Adipocyte (in vitro differentiated cells): ENCODE measurements at places on chromosomes 11 and 22.

DNA sequence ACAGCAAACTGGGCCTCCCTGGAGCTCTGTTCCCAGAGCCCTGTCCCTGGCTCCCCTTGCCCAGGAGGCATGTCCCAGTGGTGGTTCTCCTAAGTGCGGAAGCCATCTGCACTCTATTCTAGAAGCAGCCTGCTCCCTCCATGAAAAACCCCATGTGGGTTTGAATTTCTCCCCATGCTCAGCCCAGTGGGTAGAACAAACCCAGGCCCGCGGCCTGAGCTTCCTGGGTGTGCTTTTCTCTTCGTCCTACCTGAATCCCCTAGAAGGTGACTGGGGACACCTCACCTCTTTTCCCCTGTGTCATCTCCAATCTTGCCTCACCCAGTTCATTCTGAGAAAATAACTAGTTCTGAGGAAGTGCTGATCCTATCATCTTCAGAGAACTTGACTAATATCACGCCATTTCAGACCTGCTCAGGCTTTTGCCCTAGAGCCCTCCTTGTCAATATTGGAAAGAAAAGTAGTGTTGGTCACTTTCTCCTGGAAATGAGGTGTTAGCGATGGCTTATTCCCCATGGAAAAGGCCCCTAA, 15.9 kb downstream of the IL10RA start:
- no peak for DNase-seq

DNA sequence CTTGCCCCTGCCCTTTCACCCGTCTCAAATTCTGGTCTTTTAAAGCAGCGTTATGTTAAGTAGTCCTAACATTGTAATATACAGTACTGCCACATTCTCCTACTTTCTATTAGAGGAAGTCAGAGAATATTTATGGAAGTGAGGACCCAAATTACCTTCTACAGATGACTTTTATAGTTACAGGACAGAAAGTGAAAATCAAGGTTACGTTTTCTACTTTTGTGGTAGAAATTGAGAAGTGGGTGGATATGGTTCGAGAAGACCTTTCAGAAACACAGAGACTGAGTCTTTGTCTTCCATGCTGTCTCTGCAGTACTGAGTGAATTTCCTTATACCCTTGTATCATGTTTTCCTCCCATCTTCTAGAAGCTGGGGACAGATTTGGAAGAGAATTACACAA, 17.1 kb downstream of the SC5D start:
- DNase-seq: no peak

- no peak for DNase-seq
Observed at GRCh38 chr22:27151407-27151806, 494.0 kb downstream of the MIAT start.

DNA sequence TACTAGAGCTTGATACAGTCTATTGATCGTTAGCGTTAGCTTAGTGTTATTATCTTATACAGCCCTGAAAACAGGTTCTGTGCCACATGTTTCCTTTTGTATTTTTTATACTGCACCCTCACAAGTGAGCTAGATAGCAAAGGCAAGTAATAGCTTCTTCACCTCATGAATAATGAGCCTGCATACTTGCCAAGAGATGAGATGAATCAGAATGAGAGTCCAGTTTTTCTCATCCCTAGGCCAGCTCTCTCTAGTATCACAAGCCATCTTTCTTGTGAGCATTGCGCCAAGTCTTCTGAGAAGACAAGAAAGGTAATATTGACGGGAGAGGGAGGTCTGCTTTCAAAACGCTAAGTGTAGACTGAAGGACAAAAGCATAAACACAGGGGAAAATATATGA, 8.7 kb upstream of the CARD18 start:
- DNase-seq: no peak

- DNase-seq: no peak
Observed at GRCh38 chr11:3215346-3216026, 3.1 kb downstream of the MRGPRG start.

DNA sequence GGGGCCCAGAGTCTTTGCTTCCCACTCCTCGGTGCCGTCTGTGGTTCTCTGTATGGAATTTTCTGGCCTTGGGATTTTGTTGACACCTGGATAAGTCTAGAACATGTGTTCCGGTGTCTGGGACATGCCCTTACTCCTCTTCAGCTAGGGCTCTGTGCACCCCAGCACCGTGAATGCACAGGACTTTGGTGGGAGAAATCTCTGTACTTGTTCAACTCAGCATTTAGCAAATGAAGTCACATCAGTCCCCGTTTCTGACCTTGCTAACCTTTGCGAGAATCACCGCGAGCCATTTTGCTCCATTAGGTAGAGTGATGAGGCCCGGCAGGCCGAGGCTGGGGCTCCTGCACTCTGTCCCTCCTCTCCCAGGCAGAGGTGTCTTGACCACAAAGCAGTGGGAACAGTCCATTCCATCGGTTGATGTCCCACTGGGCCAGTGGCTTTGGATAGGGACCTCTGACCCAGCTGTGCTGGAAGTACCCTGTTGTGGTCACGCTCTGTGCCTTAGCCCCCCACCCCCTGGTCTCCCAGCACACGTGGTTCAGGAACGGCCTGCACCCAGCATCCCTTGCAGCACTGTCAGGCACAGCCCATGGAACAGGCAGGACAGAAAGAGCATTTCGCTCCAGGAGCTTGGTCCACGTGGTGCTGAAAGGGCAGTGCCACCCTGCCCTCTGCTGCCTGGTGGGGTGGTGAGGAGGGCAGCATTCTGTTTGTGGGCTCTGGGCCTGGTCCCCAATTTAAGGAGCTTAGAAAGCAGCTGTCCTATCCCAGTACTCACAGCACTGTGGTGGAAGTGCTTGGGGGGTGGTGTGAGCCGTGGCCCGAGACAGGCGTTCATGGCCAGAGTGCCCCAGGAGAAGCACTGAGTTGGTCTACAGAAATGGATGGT, 73.4 kb downstream of the MED15 start:
- no peak for DNase-seq

- no peak for DNase-seq
Observed at GRCh38 chr22:20316844-20317401, 2.9 kb downstream of the DGCR6L start.

DNA sequence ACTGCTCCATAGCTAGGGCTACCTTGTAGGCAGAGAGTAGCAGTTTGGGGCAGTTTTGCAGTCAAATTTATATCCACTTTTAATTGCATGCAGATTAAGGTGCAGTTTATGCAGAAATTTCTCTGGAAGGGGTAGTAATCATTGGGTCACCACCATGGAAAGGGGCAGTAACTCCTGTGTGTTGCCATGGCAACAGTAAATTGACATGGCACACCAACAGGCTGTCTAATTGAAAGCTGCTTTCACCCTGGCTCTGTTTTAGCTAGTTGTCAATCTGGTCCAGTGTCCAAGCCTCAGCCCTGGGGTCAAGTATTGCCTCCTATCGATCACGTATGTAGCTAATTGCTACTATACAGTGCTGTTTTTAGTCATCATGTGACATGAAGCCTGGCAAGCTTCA, 786.1 kb upstream of the CNTN5 start:
- no peak for DNase-seq

- no peak for DNase-seq
Observed at GRCh38 chr22:41939981-41940831, 6.7 kb downstream of the CENPM start.

- DNase-seq: peak; percentile 14
Observed at GRCh38 chr22:31818481-31819392, 64.9 kb downstream of the DEPDC5 start.

- no peak for DNase-seq
Observed at GRCh38 chr11:13228572-13228971, 49.0 kb upstream of the BMAL1 start.

DNA sequence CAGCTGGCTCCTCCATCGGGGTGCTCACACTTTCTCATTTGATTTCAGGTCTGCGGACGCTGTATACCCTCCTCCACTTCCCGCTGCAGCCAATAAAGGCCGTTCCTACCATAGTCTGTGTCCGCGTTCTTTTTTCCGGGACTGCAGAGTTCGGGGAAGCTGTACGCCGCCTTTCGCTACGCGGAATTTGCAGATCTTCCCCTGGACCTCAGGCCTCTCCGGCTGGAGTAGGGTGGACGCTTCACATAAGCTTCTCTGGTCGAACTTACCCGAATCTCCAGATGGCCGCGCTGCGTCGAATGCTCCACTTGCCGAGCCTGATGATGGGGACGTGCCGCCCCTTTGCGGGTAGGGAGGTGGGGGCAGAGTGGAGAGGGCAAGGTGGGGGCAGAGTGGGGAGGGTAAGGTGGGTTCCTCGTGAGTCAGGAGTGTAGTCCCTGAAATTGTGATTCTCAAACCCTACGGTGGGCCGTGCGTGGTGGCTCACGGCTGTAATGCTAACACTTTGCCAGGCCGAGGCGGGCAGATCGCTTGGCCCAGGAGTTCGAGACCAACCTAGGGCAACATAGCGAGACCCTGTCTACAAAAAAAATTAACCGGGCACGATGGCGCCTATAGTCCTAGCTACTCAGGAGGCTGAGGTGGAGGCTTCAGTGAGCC, 617 bp downstream of the CSKMT start:
- DNase-seq: peak; percentile 77

DNA sequence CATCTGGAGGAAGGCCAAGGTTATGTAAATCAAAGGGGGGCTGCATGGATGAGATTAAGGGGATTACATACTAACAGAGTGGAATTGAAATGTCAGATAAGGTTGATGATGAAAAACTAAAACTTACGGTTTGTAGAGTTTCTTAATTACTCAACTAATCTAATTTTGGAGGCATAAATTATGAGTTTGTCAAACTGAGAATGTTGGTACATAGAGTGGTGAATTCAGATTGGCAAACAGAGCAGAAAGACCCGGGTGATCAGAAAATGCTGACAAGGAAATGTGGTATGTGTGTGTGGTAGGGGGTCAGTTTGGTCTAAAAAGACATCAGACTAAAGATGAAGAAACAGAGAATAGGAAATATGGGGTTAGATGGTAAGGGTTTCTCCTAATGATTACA, 11.0 kb downstream of the MS4A6E start:
- no peak for DNase-seq

GRCh38 chr11:66800720-66801428, 42.4 kb upstream of the RCE1 start:
- no peak for DNase-seq

- DNase-seq: peak; percentile 19
Observed at GRCh38 chr11:130909650-130910049, 6.6 kb downstream of the SNX19 start.

DNA sequence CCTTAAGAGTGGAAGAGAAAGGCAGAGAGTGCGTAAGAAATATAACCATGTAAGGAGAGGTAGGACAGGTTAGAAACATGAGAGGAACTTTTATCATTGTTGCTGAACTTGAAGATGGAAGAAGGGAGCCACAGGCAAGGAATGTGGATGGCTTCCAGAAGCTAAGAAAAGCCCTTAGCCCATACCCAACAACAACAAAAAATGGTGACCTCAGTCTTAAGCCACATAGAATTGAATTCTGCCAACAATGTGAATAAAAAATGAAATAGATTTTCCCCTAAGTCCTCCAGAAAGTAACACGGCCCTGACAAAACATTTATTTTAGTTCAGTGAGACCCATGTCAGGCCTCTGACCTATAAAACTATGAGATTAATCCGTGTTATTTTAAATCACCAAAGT, 767.3 kb downstream of the FAM181B start:
- DNase-seq: no peak

DNA sequence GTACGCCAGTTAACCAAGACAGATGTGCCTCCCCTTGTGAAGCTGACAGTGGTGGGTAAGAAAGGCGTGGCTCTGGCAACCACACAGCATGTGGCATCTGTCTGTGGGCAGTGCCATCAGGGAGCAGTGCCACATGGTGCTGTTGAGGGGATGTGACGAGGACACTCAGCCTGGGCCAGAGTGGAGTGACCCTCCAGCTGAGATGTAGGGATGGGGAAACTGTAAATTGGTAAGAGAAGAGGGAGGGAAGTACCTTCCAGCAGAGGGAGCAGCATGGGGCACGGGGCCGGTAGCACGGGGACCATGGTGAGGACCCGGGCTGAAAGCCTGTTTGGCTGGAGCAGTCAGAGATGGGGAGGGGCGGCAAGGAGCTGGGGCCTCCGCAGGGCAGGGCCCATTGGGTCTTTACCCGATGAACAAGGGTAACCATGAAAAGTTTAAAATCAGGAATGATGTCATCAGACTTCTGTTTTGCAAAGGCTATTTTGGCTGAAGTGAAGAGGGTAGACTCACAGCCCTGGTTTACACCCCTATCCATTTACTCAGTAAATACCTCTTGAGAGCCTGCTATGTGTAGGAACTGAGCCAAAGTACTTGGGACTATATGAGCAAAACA, 10.4 kb downstream of the TMPRSS6 start:
- DNase-seq: no peak
